Activated CD4-positive, CD25-positive, alpha-beta regulatory T cell treated with anti-CD3 and anti-CD28 coated beads, Interleukin-2, amount 50 U/mL, for 24 hours (primary cell): ENCODE measurements at places on chromosomes 16 and 17.

- no peak for ATAC-seq
Measured at GRCh38 chr17:17235212-17236174, 1.5 kb downstream of the FLCN start.

GRCh38 chr17:55420067-55420775, 1.4 kb downstream of the MMD start:
- ATAC-seq: peak; percentile 54

GRCh38 chr17:45404870-45405249, 27.8 kb downstream of the ARHGAP27 start:
- no peak for ATAC-seq

DNA sequence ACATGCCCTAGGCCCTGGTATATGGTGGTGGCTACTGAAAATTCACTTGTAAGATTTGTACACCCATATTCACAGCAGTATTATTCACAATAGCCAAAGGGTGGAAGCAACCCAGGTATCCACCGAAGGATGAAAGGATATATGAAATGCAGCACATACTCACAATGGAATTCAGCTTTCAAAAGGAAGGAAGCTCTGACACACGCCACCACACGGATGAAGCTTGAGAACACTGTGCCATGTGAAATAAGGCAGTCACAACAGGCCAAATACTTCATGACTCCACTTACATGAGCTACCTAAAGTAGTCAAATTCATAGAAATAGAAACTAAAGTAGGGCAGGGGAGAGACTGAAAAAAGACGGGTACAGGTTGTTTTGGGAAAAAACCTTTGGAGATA, 2.9 kb downstream of the XPO6 start:
- no peak for ATAC-seq

DNA sequence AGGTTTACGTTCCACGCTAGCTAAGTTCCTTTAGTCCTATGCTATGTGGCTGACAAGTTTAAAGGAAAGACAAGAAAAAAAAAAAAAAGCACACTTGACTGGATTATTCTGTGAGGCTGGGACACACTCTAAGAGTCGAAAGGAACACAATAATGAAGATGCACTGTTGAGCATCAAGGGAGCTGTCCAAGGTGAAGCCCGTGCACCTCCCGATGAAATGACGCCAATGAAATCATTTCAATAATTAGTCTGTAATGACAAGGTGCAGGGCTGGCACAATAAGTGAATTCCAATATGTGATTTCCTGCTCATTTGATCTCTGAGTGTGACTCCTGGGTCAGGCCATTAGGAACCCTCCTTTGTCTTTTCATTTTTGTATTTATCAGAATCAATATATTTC, 232.9 kb downstream of the CDH13 start:
- no peak for ATAC-seq

- ATAC-seq: no peak
Measured at GRCh38 chr17:6536053-6536452, 20.3 kb downstream of the PITPNM3 start.
